ENCODE measurements at places on chromosomes 2 and 18.

DNA sequence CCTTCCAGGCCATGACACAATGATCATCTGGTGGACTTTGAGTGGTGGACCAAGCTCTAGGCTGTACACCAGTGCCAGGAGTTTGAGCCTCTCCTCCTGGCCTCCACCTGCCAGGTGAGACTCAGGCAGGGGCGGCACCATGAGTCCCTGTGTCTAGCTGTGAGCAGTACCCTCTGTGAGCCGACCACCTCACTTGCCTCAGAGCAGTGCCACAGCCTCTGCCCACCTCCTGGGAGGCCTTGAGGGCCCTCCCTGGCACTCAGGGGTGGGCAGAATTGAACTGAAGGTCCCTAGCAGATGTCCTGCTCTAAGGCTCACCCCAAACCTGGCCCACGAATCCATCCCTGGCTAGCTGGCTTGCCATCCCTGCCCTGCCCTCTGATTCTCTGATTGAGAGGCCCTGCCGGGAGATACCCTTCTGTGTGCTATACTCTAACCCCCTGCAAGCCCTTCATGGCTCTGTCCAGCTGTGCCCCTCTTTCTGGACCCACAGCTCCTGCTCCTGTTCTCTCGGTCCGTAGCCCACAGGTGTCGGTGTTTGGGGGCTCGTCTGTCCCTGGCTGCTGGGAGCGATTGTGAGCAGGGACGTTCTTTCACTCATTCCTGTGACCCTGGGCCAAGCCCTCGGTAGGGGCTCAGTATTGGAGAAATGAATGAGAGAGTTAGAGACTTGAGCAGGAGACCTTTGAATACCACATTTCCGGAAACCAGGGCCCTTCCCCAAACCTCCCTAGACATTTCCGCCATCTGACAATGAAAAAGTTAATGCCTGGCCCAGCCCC lies 70.0 kb downstream of the INHBB start:
- DNase-seq = no peak

DNA sequence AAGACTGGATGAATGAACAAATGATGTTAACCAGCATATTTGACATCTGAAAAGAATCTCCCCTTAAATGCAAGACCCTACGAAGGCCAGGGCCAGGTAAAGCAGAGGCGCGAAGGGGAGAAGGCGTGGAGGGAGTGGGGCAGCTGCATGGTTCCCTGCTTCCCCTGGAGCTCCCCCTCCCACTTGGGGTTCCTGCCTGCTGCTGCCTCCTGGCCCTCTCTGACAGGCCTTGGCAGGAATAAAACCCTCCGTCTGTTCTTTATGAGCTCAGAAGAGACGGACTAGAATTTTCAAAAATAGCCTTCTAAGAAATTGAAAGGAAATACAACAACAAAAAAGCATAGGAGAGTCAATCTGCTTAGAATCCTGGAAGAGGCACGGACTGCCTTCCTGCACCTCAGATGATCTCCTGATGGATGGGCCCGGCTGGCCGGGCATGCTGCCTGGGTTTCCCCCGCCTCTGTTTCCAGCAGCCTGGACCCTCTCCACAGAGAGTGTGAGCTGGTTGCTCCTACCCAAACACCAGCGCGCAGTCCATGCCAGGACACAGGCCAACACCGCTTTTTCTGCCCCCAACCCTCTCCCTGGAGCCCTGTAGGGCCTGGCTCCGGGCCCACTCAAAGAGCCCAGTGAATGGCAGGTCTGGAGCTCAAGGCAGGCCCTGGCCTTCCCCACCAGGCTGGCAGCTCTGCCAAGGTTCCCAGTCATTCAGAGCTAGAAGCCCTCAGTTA lies 23.9 kb downstream of the CFAP65 start:
- DNase-seq = peak; percentile 15

- no peak for DNase-seq
Observed at GRCh38 chr2:239769554-239770245, 255.4 kb downstream of the NDUFA10 start.

- no peak for DNase-seq
Observed at GRCh38 chr18:35634323-35634722, 52.8 kb downstream of the GALNT1 start.
